BJ (cell line): ENCODE measurements at places on chromosomes 13 and 19.
A peak's percentile ranks its signal among the peaks of the same experiment; 100 is the strongest.

GRCh38 chr13:44237276-44237767 lies 136.3 kb upstream of the SERP2 start:
- peak; percentile 78 for DNase-seq

DNA sequence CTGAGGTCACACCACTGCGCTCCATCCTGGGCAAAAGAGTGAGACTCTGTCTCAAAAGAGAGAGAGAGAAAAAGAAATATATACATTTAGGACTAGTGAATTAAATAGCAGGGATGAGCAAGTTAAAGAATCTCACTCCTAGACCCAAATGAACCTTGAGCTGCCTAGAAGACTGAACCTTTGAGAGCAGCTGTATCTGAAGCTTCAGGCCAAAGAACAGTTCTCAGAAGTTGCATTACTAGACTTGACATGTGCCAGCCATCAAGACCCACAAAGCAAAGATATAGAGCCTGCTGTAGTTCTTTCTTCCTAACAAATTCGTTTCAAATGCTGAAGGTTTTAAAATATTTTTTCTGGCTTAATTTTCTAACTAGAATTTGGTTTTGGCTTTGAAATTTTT lies 16.6 kb downstream of the DNAJC15 start:
- DNase-seq: no peak

DNA sequence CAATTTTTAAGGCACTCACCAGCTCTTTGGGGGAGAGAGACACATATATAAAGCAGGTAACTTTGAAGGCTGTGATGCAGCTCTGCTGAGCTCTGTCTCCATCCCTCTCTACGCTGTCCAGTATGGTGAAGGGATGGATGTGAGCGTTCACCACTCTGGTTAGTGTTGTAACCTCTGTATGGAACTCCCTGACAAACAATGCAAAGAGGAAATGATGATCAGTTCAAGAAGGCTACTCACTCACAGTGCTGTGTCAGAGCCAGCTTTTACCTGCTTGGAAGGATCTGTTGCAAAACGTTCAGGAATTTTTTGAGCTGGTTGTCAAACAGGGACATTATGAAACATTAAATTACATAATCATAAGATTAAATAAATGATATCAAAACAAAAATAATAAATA lies 90.8 kb upstream of the SLC10A2 start:
- no peak for DNase-seq

DNA sequence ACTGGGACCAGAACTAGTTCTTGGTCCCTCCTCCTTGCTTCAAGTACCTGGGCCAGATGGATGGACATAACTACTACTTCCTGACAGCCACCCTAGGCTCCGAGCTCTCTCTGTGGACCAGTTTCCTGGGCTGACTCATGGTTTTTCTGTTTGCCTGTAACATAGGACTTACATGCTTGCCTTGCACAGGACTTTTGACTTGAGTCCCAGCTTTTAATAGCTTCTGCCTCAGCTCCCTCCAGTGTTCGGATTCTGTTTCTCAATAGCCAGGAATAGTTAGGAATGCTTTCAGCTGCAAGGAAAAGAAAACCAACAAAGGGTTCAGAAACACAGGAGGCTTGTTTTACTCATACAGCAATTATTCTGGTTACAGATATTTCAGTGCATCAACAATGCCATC lies 405.9 kb downstream of the ZNF536 start:
- DNase-seq: no peak

GRCh38 chr19:38596057-38596981 lies 21.4 kb downstream of the MAP4K1 start:
- DNase-seq: no peak

DNA sequence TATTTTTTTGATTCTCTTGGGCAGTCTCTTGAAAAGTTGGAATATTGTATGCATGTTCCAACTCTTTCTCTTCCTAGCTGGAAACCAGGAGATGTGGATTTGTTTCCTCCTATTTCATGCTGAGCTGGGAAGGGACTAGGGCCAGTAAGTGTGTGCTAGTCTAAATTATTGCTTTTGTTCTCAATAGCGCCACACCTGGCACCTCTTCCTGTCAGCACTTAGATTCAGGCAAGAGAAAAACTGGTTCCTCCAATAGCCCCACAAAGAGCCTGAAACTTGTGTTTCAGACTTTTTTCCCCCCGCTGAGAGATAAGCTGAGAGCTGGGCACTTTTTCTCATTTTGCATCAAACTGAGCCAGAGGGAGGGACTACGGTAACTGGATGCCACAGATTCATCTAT lies 353.4 kb downstream of the OLFM4 start:
- no peak for DNase-seq

- DNase-seq: no peak
Measured at GRCh38 chr19:48296963-48297734, 27.3 kb downstream of the ZNF114 start.

- no peak for DNase-seq
Measured at GRCh38 chr13:37070956-37071355, 11.5 kb upstream of the SUPT20H start.

- DNase-seq: no peak
Measured at GRCh38 chr13:85230691-85231093, 568.5 kb downstream of the SLITRK6 start.

DNA sequence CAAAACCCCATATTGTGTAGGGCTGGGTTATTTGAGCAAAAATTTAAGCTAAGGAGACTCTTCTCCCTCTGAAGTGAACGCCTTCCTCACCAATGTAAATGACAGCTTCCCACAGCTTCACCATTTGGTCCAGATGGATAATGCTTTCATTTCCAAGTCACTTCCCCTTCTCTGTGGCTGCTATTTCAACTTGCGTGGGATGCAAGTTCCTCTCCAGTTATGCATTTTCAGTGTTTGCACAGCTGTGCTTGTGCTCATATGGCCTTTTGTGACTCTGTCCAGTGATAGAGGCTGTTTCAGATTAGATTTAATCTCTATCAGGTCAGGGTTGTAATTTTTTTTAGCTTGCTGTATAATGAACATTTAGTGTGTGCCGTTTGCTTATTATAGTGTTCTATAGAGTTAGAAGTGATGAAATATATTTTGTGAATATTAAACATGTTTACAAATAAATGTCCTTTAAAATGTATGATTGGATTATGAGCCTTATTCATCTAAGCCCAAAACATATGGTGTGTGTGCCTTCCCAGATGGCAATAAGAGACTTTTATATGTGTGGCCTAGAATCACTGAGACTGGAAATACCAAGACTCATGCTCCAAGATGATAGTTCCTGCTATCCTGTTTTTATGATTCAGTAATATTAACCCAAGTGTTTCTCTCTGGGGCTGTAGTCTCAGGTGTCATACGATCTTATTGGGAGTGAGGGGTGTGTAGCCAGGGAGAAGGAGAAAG lies 86.6 kb downstream of the TNFRSF19 start:
- peak; percentile 41 for DNase-seq

DNA sequence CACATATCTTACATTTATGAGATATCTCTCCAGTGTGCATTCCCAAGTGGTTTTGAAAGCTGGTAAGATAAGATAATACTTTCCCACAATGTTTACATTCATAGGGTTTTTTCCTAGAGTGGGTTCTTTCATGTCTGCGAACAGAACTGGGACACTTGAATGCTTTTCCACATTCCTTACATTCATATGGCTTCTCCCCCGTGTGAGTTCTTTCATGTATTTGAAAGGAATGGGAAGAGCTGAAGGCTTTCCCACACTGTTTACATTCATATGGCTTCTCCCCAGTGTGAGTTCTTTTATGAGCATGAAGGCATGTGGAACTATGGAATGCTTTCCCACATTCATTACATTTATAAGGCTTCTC lies 19.7 kb downstream of the ZNF433 start:
- DNase-seq: no peak

- no peak for DNase-seq
Measured at GRCh38 chr19:56085571-56086275, 35.4 kb downstream of the ZNF787 start.

GRCh38 chr13:43431290-43431716 lies 355.5 kb downstream of the ENOX1 start:
- DNase-seq: no peak

DNA sequence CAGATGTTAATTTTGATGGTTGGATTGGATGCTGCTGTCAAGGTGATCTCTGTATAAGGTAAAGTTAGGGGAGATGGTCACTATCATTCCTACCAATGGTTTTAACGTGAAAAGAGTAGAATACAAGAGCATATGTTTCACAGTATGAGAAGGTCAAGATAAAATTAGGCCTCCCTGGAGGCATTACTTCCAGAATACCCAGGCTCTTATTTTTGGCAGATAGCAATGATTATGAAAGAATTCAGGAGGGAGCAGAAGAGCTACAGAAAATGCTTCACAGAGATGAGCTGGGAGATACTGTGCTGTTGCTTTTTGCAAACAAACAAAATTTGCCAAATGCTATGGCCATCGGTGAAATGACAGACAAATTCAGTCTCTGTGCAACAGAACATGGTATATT lies 547.5 kb upstream of the SPRY2 start:
- DNase-seq: no peak

DNA sequence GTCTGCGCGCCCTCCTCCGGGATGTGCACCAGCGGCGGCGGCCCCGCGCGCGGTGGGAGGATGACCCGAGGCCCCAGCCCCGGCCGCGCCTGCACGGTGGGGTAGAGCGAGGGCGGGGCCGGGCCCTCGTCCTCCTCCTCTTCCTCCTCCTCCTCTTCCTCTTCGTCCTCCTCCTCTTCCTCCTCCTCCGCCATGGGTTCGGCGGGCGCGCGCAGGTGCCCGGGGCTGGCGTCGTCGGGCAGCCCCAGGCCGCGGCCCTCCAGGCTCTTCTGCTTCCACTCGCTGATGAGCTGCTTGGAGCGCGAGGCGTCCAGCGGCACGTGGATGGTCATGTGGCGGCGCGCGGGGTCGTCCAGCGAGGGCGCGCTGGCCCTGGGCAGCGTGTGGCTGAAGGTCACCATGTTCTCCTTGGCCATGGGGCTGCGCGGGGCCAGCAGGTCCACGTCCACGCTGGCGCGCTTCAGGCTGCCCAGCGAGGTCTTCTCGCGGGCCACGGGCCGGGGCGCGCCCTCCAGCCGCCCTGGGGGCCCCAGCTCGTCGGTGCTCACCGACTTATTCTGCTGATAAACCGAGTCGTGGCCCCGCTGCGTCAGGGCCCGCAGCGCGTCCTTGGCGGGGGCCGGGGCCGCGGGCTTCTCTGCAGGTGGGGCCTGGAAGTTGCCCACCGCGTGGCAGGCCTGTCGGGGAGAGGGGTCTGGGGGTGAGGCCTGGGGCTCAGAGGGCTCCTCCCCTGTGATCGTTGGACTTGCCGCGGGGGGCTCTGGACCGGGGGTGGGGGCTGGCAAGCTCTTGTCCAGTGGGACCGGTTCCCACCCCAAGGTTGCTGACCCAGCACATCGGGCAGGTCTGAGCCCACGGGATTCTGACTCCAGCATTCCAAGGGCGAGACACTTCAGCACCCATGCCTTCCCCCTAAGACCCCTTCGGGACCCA lies 8.3 kb downstream of the PLPPR3 start:
- DNase-seq: no peak

GRCh38 chr19:32869966-32870573 lies 503 bp upstream of the SLC7A9 start:
- no peak for DNase-seq

DNA sequence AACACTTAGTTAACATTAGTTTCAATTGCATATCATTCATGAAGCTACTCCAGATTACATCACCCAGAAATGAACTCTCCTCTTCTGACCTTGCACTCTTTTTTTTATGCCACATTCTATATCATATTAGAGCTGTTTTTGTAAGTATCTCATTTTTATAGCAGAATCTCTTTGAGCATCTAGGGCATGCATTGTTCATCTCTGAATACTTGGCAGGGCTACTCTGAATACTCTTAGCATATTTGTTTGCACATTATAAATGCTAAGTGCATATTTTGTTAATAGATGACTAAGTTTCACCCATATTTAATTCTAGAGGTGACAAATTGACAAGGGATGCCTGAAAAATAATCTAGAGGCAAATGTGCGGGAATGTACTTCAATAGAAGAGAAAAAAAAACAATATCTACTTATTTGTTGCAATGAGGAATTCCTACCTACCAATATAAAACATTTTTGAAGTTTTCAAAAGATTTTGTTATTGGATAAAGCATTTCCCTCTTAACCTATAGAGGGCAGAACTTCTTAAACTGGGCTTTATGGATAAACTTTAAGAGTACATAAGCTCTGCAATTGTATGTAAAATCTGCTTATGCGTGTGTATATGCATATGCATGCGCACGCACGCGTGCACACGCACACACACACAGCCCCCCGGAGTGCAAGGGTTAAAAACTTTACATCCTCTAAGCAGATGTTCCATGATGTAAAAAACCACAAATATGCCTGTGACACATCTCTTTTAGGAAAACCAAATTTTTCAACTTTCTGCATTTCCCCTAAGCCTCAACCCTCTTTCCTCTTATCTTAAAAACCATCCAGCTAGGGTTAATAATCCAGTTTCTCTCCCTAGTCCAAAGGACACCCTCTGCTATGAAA lies 73.0 kb upstream of the OXGR1 start:
- no peak for DNase-seq

DNA sequence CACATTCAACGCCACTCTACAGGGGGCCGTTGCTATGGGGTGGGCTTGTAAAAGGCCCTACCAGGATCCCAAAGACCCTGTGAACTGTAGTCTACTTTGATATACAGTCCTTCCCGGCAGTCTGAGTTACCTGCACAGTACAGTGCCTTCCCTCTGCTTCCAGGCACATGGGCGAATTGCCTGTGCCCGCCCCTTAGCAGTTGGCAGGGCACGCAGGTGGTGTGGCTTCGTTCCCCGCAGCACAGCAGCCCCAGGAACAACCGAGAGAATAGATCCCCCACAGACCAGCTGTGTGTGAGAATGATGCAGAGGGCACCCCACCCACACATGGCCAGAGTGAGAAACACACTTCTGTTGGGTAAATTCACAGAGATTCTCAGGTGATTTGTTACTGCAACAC lies 60.6 kb downstream of the MRPL57 start:
- no peak for DNase-seq

DNA sequence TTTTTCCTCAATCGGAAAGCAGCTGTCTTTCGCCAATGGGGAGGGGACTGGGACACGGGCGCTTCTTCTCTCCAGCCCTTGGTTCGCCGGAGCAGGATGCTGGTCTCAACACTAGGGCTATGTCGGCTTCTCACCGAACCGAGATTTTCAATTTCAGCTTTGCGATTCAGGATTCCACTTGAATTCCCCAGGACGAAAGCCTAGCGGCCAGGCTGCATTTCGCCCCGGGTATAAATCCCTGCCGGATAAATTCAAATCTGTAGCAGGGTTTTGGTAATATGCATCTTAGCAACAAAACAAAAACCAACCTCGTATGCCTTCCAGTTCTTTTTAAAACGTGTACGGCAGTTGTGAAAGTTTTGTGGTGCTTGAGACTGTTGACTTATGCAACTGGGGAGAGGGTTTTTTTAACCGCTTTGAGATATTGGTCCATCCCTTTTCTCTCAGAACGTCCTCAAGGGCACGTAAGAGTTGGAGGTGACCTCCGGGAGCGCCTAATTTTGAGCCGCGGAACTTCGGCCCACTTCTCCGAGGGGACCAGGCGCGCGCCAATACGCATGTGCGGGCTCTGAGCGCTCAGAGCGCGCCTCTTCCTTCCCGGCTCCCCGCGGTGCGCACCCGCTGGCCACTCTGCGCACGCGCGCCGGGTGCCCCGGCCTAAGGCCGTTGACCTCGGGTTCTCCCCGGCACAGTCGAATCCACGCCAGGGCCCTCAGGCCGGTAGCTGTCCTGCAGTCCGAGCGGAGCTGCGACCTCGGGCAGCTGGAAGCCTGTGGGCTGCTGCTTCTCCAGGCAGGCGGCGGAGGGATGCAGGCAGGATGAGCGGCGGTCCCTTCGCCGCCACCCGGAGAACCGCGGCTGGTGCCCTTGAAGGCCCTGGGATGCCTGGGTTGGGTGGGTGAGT lies 7.6 kb downstream of the POU4F1 start:
- no peak for DNase-seq
